ENCODE measurements at places on chromosomes 1 and 21. TPM values are rescaled to one million over a fixed set of nuclear protein-coding genes. Genes with fewer than 3 reads are reported as not detected.

GRCh38 chr1:234256359-234256758 lies 116.9 kb upstream of the COA6 start:
- DNase-seq: no peak

DNA sequence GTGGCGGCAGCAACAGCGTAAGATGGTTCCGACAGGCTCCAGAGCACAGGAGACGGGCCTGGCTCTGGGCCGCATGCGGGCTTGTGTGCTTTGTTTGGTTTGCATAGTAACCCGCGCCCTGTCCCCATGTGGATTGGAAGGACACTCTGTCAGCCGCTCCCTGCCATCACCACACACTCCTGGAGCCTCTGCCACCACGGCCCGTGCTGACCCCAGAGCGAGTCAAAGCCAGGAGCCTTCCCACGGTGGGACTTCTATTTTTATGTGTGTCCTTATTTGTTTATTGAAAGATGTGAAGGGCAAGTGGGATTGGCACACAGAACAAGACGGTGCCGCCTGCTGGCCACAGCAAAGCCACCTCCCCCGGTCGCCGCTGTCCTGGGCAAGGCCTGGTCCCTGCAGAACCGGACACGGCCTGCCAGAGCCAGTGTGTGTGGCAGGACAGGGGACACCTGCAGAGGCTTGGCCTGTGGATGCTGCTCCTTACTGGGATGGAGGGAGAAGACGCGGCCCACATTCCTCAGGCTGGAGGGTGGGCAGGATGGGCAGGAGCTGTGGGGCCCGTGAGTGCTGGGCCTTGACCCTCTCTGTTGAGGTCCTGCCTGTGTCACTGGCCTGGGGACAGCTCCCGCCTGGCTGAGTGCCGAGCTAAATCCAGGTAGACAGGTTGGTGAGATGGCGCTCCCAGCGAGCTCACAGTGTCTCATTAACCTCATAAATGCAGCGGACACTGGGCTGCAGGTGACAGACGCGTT lies 64.4 kb downstream of the AGPAT3 start:
- DNase-seq: peak; percentile 30

- no peak for DNase-seq
Measured at GRCh38 chr1:95171270-95172245, 54.4 kb downstream of the TLCD4 start.

- DNase-seq: no peak
Measured at GRCh38 chr1:15354580-15354965, 55.1 kb upstream of the EFHD2 start.

DNA sequence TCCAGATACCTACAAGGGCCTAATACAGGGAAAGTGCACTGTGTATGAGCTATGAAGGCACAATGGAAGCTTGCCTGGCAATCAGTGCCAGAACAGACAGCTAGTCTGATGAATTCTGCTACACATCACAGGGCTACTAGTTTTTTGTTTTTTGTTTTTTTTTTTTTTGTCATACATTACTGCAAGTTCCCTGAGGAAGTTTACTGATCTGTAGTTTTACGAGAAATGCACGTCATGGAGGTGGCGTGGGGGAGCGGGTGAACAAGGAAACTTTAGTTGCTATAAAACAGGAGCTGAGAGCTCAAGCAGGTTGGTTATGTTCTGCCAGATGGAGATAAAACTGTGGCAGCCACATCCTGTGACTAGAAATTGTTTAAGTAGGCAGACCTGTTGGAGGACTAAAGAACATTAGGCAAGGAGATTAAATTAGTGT lies 17.7 kb downstream of the PTPRC start:
- DNase-seq: no peak

DNA sequence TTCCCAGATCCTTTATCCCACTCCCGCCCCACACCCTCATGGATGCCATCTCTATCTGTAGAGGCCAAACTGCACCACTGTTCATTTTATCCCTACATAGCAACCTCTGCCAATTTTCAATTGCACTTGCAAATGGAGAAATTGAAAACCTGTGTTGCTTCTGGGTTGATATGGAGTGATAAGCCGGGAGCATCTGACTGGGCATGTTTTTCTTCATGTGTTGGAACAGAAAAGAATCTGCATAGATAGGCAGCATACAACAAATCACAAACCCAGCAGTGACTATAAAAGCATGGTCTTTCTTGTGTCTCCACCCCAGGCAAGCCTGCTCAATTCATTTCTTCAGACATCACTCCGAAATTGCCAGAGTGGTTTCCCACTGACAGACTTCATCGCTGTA lies 608.8 kb upstream of the CAMK1G start:
- DNase-seq: no peak

GRCh38 chr1:209567698-209568175 lies 15.8 kb upstream of the CAMK1G start:
- DNase-seq: no peak

GRCh38 chr1:50542362-50542761 lies 119.1 kb upstream of the DMRTA2 start:
- no peak for DNase-seq

DNA sequence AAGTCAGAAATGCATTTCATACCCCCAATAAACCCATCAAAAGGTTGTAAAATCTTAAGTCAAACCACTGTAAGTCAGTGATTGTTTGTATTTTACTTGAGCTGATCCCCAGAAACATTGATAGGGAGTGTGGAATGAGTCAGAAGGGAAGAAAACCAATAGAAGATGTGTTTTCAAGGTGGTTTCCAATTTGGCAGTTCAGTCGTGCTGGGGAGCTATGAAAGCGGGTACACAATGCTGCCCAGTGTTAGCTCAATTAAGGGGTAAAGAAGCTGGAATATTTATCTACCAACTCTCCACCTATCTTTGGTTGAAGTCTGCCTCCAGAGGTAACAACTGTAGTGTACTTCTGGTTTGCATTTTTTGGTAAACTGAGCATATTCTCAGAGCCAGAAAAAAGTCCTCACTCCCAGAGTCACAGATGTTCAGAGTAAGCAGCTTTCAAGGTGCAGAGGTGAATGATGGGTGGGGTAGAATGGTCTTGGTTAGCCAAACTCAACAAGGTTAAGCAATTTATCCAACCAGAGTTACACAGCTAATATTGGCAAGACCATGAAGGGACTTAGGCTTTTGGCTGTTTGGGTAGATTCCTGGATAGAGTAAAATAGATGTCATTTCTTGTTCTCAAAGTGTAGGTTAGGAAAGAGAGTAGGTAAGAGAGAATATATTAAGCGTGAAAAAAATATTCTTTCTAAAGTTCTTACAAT lies 202.9 kb upstream of the ADGRL2 start:
- DNase-seq: no peak

DNA sequence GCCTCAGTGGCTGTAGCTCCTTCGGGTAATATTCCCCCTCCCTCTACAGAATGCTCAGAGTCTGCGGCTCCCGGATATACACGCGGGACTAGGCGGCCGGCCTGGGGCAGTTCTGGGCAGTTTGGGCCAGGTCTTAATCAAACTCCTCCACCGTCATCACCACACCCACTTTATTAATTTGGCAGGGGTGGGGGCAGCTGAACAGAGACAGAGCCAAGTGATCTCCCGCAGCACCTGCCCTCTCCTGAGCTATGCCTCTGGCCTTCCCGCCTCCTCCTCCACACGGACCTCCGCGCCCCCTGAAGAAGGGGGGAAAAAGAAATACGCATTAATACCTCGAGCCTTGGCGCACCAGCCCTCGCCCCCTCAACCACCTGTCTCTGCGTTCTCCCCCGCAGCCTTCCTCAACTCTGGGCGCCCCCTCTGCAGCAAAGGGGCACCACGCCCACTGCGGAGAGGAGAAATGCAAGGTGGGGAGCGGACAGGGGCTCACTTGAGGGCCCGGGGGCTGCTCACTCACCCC lies 42.6 kb downstream of the CD34 start:
- peak; percentile 42 for DNase-seq

DNA sequence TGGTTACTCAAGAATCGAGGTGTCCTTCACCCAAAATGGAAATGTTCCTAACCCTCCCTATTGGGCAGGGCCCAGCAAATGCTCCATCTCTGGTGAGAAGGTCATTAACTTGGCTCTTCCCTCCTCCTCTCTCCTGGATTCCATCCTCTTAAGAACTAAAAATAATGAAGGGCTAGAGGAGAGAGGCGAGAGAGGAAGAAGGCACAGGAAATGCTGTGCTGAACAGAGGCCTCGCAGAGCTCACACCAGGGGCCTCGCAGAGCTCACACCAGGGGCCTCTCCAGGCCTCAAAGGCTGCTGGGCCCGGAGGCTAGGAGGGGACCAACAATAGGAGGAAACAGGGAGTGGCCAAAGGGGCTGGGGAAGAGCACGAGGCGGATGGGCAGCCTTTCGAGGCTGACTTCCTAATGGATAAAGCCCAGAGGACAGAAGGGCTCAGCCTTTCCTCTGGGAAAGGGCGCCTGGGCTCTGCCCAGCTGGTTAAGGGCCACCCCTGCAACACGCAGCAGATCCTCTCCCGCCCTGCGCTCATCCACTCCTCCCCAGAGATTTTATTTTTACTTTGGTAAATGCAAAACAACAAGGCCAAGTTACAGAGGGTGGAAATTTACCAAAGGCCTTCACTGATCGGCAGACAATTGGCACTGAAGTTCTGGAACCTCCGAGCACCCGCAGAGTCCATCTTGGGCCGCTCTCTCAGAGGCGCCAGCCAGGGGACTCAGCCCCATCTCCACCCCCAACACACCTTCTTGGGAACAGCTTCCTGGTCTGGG lies 78.5 kb downstream of the ITPKB start:
- DNase-seq: no peak

GRCh38 chr1:39898648-39899603 lies 2.8 kb downstream of the MYCL start:
- peak; percentile 87 for DNase-seq

- no peak for DNase-seq
Measured at GRCh38 chr1:25653558-25653957, 37.0 kb downstream of the MAN1C1 start.

DNA sequence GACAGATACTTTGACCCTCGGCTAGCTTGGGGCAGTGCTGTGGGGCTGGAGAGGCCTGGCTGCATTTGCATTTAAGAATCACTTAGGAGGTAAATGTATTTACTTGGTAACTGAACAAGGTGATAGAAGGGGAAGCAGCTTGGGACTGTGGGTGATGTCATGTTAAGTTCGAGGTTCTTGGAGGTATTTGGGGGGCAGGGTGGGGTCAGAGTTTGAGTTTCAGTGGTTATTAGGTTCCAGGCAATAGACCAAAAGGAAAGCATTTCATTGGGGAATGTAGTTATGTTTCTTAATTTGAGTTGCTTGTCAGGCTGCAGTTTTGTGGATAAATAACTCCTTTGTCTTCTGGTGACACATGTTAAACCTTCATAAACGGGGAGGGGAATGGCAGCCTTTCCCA lies 2.4 kb upstream of the FAM78B start:
- DNase-seq: no peak

DNA sequence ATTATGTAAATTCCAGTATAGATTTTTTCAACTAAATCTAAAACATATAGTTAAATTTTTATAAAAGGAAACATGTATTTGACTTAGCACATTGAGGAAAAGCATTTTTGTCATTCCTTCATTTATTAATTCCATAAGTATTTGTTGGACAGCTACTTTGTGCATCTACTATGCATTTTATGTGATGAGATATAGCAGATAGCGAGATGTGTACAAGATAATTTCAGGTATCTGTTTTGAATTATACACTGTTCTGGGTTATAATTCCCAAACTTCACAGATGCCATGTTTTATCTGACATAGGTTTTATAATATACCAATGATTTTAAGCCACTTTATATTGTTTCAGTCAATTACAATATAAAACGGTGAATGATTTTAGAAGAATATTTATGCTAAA lies 398.7 kb downstream of the USH2A start:
- DNase-seq: no peak

DNA sequence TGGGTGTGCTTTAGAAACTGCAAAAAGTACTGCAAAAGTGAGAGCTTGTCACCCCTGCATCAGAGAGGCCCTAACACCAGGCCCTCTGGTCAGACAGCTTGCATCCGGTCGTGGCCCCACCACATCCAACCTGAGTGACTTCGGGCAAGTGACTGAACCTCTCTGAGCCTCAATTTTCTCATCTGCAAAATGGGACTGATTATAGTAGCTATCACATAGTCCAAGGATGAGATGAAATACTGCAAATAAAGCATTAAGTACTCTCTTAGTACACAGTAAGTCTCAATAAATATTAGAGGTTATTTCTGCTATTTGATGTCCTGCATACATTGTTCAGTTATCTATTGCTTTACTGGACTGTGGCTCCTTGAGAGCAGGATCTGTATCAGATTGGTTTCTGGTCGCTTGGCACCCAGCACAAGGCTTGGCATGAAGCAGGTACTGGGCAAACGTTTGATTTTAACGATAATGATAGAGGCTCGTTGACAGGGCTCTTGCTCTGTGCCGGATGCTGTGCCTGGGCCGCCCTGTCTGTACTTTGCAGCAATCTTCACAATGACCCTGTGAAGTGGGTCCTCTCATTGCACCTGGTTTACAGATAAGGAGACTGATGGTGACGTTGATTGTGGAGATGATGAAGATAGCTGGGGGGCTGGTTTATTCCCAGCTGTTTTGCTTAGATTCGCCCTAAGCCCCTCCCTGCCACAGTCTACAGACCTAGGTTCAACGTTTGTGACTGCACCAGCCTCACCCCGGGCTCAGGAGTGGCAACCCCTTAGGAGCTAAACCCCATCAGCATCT lies 43.6 kb downstream of the RAP1GAP start:
- DNase-seq: peak; percentile 23

- no peak for DNase-seq
Measured at GRCh38 chr1:53257454-53258081, 19.2 kb upstream of the MAGOH start.

GRCh38 chr1:49104575-49104974 lies 327.9 kb upstream of the BEND5 start:
- no peak for DNase-seq

DNA sequence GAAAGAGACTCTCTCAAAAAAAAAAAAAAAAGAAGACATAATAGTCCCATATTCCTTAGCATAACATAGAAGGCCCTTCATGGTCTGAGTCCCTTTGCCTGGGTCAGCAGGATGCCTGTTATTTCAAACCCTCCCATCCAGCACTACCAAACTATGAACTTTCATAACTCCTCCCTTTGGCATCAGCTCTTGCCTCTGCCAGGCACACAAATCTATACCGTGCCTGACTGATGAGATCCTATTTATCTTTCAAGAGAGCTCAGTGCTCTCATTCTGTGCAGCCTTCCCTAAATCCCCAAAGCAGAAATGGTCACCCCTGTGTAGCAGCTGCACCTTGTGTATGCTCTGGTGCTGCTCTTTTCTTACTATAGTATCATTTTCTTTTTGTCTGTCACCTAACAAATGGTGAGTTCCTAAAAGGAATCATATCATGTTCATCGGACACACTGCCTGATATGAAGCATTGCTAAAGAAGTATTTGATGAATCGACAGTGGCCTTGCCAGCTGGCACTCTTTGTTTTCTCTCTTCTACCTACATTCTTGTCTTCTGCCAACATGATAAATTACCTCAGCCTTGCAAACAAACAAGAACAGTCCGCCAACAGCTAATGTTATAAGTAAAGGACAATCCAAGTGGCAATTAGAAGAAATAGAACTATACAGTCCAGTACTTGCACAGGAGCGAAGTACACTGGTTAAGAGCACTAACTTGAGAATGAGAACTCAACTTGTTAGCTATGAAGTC lies 29.9 kb downstream of the FMO4 start:
- DNase-seq: no peak

ETNK2 gene
- 5.4 TPM for polyA plus RNA-seq

S100A3 gene
- polyA plus RNA-seq: 0.38 TPM

PAQR6 gene
- polyA plus RNA-seq: 3.5 TPM

LAMC2 gene
- 2.7 TPM for polyA plus RNA-seq

GBP4 gene
- 1.8 TPM for polyA plus RNA-seq
